ENCODE measurements at places on chromosomes 5 and 9.

- no peak for DNase-seq
These were observed 78.0 kb downstream of the GABRA1 start for GRCh38 chr5:161925960-161926359.

GRCh38 chr9:125074976-125075375 lies 68.4 kb downstream of the SCAI start:
- DNase-seq = no peak

GRCh38 chr9:93898026-93898425 lies 57.1 kb downstream of the BARX1 start:
- no peak for DNase-seq

DNA sequence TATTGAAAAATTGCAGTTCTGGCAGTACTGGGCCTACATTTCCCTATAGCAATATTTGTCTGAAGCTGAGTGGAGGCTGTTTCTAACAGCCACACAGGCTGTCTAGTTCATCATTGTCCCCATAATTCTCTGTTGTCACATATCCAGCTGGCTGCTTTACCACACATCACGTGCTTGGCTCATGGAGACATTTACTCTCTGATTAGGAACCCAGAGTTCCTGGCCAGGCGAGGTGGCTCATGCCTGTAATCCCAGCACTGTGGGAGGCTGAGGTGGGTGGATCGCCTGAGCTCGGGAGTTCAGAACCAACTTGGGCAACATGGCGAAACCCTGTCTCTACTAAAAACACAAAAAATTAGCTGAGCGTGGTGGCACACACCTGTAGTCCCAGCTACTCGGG lies 81.4 kb downstream of the PGM5 start:
- no peak for DNase-seq

DNA sequence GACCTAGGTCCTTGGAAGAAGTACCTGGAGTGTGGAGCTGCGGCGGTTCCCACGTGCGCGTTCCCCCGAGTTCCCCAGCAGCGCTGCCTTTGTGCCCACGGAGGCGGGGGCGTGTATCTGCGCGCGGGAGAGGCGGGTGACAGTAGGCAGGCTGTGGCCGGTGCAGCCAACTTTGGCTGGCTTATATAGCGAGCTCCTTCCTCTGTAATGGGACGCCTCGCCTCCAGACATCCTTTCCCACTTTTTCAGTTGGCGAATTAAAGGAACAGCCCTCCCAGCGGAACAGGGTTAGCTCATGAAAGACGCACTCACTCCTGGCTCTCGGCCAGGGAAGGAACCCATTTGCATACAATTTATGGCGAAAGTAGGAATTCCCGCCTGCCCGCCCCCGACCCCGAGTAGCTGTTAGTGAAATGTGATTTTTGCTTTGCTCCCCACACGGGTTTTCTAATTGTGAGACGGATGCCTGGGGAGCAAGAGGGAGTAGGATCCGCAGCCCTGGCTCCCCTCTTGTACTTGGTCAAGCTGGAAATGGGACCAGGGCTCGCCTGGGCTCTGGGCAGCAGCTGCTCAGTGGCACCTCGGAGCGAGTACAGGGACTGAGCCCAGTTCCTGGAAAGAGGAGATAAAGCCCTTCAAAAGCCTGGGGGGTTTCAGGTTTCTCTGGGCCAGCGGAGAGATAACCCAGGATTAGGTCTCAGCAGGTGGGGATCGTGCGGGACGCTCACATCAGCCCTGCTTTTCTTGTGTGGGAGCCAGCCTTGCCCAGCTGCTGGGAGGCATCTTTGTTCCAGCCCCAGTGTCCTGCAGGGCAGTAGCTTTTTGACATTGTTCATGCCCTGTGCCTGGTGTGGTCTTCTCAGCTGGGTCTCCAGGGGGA lies at the start of gene TNC:
Gene TNC, minus strand, starts transcription at position 159 of the 880 bp plus-strand sequence. CDS start 27,139 bp downstream, outside the sequence.
- DNase-seq = peak; percentile 29

DNA sequence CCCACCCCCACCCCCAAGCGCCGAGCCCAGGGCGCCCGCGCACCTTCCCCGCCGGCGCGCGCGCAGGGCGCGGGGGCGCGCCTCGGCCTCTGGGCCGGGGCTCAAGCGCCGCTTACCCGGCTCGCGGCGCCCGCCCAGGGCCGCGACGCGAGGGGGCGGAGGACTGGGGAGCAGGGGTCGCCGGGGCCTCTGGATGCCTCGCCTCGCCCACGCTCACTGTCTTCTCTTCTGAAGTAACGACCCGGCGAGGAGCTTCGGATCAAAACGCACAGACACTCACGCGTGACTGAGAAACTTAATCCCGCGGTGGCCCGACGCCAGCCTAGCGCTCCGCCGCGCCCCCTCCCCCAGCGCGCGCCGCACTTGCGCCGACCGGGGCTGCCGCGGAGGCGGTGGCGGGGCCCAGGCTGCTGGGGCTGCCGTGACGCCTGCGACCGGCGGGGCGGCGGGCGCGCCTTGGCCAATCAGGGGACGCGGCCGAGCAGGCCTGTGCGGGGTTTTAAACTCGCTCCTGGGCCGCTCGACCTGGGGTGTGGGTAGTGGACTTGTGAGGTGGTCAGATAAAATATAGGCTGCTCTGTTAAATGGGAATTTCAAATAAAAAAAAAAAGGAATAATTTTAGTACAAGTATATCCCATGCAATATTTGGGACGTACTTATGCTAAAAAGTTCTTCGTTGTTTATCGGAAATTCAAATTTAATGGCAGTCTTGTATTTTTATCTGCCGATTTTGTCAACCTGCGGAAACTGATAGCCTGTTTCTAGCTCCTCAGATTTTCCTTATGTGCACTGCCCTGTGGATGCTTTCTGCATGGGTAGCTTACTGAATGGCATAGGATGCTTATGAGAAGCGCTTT lies at the start of gene MPDZ:
Gene MPDZ, minus strand, starts transcription at position 409 of the 858 bp plus-strand sequence. CDS start 29,377 bp downstream, outside the sequence.
- no peak for DNase-seq

DNA sequence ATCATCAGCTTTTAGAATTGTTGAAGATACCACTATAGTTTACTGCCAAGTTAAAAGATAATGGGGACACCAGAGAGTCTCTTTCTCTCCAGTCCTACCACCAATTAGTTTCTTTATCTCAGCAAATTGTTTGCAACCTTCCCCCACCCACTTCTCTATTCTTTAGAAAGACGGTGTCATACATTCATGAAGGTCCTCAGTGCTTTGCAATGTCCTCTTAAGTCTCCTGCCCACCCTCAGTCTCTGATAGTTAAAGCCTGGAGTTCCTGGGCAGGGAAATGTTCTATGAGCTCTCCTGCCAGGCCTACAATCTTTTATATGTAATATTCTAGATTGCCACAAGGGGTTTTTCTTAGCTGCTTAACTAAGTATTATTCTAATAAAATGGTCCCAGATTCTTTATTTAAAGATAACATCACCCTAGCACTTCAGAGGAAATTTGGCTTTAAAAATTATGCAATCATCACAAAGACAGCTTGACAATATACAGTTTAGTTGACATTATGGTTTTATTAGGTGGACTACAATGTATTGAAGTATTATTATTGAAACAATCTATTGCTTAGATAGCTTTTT lies 509.2 kb downstream of the CSNK1G3 start:
- no peak for DNase-seq

- DNase-seq = no peak
These were observed at the start of gene AMBP for GRCh38 chr9:114078021-114078780. TSS of gene AMBP (minus strand) at chr9:114078300. CDS start at chr9:114078209, 91 bp downstream.

- DNase-seq = no peak
These were observed 344 bp downstream of the NEUROG1 start for GRCh38 chr5:135535420-135535819.

- DNase-seq = no peak
These were observed 517.0 kb upstream of the PAPPA start for GRCh38 chr9:115636596-115636995.

DNA sequence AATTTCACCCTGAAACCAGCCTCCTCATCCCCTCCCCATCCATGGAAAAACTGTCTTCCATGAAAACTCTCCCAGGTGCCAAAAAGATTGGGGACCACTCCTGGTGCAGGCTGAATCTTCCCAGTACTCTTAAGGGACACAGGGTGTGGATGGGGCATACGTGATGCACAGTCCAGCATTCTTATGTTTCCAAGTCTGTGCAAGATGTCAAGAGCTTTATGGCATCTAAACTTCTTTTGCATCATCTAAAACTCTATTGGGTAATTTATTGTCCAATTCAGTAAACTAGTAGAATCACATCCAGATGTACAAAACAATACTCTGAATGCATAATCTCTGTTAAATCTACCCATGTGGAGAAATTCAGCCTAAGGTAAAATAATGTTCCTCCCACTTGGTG lies 9.3 kb upstream of the FGD3 start:
- DNase-seq = no peak

Measured in LoVo (cell line).